Muscle of back (tissue), 13 donors: ENCODE measurements at places on chromosomes 5 and 9.

DNA sequence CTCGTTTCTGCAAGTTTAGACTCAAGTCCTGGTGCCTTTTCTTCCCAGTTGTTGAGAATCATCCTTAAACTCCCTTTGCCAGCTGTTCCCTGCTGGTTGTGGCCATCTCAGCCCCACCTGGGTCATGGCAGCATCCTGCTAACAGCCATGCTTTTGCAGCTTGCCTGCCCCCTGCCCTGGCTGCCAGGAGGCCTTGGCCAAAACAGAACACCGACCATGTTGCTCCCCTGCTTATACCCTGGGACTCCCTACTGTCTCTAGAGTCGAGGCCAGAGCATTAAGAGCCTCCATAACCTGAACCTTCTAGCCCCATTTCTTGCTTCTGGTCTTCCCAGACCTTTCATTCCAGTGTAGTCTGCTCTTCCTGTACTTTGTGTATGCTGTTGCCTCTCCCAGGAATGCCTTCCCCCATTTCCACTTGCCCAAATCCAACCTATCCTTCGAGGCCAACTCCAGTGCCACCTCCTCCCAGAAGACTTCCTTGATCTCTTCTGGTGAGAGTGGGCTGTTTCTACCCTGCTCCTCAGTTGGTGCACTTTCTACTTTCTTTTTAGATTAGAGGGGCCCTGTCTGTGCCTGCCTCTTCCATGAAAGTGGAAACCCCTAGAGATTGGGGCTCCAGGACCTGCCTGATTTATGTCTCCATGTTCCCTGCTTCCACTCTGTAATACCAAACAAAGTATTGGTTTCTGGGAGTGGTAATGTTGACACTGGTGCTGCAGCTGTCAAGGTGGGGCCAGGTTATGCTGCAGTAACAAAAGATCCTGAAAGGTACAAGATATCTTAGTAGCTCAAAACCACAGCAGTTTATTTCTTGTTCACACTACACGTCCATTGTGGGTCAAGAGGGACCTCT lies 88.2 kb downstream of the AMBP start:
- no peak for DNase-seq

- no peak for DNase-seq
These were observed 180.1 kb upstream of the MVB12B start for GRCh38 chr9:126146254-126147145.

GRCh38 chr9:36576866-36577265 lies 4.2 kb downstream of the MELK start:
- no peak for DNase-seq

DNA sequence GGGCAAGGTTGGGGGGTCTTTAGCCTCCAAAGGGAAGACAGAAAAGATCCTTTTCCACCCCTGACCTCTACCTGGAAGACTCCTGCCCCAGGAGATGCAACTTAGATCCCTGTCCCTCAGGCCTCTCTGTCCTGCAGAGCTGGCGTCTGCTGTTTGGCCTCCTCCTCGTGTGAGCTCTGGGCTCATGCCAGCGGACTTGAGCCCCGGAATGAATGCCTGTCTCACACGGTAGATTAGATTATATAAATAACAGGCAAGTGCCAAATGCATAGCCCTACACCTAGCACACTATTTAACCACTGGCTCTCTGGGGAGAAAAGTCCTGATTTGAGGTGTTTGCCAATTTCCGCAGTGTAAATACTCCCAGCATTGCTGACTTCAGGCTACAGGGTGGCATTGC lies 1.4 kb upstream of the WNK2 start:
- no peak for DNase-seq

DNA sequence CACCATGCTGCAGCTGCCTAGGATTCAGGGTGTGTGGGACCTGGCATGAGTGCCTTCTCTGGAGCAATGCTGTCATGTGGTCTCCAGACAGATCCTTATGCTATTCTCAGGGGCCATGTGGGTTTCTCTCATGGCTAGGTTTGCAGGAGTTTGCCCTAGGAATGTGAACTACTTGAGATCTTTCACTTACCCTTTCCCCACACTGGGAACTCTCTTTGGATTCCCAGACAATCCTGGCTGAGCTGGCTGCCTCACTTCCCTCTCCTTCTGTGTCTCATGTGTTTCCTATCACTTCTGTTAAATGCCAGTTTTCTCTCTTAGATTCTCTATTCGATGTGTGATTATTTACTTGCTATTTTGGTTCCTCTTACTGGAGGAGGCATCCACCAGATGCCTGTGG lies 270.2 kb upstream of the RASA1 start:
- no peak for DNase-seq
